ENCODE measurements at places on chromosomes 11 and 22.
A peak's percentile ranks its signal among the peaks of the same experiment; 100 is the strongest.

- DNase-seq, result no peak
Observed at GRCh38 chr22:19057539-19057938, 64.7 kb downstream of the DGCR2 start.

DNA sequence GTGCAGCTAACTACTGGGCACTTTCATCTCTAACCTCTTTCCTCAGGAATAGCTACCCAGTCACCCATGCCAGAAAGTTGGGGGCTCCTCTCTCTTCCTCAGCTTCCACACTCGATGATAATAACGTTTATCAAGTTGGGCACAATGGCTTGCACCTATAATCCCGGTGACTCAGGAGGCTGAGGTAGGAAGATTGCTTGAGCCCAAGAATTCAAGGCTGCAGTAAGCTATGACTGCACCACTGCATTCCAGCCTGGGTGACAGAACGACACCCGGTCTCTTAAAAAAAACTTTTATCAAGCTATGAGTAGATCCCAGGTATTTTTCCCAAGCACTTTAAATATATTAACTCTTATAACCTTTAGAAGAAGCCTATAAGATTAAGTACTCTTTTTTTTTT, 2.0 kb downstream of the SF3A1 start:
- no peak for DNase-seq

DNA sequence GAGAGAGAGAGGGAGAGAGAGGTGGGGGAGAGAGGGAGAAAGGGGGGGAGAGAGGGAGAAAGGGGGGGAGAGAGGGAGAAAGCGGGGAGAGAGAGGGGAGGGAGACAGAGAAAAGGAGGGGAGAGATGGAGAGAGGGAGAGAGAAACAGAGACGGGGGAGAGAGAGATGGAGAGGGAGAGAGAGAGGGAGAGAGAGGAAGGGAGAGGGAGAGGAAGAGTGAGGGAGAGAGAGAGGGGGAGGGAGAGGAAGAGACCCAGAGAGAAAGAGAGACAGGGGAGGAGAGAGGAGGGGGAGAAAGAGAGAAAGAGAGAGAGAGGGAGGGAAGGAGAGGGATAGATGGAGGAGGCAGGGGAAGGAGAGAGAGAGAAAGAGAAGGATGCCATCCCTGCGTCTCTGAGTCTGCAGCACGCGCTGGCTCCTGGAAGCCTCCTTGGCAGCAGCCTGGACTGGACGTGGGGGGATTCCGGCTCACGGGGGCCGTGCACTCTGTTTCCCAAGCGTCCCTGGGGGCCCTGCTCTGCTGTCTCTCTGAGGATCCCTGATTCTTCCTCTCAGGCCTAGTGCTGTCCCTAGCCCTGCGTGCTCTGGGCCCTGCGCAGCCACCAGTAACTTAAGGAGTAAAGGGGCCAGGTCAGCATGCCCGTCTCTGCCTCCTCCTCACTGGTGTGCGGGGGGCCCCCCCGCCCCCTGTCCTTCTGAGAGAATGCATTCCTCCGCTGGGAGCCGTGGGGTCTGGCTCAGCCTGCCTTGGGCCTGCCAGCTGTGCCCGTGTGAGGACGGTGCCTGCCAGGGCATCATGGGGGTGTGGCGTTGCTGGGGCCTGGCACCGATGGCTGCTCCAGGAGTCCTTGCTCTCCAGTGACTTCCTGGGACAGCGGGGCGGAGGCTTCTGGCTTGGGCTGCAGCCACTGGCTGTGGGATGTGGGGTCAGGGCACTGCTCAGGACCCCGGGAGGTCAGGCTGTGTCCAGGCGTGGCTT, 429.5 kb downstream of the TBC1D22A start:
- no peak for DNase-seq

DNA sequence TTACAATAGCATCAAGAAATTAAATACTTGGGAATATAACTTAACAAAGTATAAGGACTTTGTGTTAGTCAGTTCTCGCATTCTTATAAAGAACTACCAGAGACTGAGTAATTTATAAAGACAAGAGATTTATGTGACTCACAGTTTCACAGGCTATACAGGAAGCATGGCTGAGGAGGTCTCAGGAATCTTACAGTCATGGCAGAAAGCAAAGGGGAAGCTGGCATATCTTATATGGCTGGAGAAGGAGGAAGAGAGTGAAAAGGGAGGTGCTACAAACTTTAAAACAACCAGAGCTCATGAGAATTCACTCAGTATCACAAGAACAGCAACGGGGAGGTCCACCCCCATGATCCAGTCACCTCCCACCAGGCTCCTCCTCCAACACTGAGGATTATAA, 32.0 kb upstream of the CCDC134 start:
- DNase-seq, result no peak

GRCh38 chr11:75001686-75002085, 13.0 kb downstream of the NEU3 start:
- DNase-seq, result no peak

DNA sequence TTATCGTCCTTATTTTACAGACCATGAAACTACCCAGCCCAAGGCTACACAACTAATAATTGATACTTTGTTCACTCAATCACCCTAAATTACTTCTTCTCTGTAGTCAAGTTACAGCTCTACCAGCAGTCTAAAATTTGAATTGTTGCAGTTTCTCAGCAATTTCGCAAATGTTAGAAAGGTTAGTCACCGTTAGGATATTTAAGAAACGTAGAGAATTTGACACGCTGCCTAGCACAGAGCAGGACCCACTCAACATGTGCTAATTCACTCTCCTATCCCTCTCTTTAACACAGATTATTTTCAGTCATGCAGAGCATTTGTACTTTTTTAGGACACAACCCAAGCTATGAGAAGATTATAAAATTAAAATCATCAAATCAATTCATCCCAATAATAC, 771.1 kb upstream of the LUZP2 start:
- no peak for DNase-seq

- DNase-seq, result no peak
Observed at GRCh38 chr22:35505399-35506258, 35.0 kb upstream of the RASD2 start.

DNA sequence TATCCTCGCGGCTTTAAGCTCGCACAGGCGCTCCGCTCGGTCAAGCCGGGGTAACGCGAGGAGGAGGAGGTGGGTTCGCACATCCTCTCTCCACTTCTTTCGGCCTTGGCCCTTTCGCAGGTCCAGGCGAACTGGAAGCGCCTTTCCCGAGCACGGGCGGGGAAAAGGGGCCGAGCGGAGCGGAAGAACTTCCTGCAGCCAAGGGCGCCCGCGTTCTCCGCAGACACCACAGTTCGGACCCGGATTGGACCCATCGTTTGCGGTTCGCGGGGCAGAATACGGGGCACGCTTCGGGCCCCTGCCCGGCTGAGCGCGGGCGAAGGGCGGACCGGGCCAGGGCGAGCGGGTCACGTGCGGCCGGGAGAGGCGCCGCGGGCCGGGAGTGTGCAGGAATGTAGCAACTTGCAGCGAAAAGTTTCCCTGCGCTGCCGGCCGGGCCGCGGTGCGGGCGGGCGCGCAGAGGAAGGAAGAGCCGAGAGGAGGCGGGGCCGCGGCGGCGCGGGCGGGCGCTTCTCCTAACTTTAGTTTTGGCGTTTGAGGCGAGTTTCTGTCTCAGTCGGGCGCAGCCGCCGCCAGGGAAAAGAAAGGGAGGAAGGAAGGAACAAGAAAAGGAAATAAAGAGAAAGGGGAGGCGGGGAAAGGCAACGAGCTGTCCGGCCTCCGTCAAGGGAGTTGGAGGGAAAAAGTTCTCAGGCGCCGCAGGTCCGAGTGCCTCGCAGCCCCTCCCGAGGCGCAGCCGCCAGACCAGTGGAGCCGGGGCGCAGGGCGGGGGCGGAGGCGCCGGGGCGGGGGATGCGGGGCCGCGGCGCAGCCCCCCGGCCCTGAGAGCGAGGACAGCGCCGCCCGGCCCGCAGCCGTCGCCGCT, at the start of gene YAP1:
Gene YAP1, plus strand, starts transcription at position 552 of the 865 bp plus-strand sequence. CDS start 402 bp downstream, outside the sequence.
- peak; percentile 84 for DNase-seq

GRCh38 chr11:44065161-44065661, 859 bp upstream of the ACCS start:
- no peak for DNase-seq

Data from GM06990 (cell line).